Fibroblast of skin of right quadriceps (primary cell): ENCODE measurements at places on chromosomes 6 and 20.
A peak's percentile ranks its signal among the peaks of the same experiment; 100 is the strongest.

DNA sequence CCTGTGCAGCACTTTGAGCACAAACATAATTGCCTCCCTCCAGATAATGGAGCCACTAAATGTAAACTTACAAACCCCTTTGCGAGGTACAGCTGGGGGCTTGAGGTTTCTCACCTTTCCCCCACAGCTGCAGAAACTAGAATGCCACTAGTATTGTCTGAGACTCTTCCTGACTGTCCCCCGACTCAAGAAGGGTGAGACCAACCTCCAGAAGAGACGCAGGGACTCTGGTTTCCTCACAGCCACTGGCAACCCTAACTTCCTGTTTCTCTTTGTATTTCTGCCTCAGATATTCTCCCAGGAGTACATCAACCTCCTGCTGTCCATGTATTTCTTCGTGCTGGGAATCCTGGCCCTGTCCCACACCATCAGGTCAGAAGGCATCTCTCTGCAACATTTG is 23.6 kb downstream of the HM13 start:
- no peak for DNase-seq

GRCh38 chr20:24045621-24046318 is 57.2 kb upstream of the GGTLC1 start:
- no peak for DNase-seq

DNA sequence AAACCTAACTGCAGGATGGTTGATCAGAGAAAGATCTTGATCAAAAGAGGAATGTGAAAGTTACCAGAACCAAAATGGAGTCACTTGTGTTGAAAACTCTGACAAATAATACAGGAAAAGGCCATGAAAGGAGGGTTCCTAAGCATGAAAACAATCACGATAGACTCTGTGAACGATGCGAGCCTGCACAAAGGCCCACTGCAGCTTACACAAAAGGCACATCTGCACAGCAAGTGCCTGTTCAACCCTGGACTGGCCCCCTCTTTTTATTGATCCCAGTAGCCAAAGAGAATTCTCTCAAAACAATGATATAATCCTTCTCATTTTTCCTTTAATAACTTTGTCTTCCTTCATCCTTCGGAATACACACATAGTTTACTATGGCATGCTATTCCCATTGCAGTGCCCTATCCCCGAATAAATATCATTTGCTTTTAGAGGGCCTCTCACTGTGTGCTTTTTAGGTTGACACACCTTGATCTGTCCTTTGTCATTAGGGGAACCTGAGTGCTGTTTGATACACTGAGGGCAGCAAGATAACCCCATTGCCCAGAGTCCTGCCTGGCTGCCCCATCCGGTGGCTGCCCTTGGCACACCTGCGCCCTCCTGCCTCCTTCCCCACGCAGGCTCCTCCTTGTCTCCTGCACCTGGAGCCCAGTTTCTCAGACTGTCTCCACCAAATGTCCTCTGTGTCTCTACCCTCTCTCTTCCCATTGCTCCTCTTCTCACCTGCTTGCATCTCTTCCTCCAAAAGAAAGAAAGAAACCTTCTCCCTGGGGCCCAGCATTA is 98.3 kb upstream of the FRMD1 start:
- no peak for DNase-seq

- no peak for DNase-seq
Observed at GRCh38 chr6:30683183-30683979, 3.1 kb downstream of the PPP1R18 start.

- DNase-seq = no peak
Observed at GRCh38 chr20:19658137-19658536, 99.9 kb upstream of the RIN2 start.

DNA sequence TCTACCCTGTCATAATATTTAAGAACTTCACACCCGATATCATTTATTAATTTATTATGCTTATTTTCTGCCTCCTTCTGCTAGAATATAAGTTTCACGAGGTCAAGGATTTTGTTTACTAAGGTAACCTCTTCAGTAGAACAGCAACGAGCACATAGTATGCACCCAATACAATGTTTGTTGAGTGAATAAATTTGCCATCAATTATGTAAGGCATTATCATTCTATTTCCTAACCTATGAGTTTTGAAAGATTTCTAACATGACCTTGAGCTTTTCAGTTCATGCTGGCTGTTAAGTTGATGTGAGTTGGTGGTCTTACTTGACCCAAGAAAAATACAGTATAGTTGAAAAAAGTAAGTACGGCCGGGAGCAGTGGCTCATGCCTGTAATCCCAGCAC is 125.9 kb upstream of the LOC128125822 start:
- no peak for DNase-seq

DNA sequence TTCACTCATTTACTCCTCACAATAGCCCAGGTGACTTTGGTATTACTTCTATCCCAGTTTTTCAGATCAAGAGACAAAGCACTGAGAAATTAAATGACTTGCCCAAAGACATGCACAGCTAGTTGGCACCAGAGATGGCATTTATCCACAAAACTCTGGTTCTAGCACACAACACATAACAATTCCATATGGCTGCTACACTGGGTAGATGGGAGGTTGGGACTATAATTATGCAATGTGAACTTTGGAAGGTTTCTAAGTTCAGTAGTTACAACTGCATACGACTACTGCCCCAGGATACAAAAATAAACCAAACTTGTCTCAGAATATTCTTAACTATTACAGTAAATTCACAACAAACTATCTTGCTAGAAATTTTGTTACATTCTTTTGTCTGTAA is 54.2 kb upstream of the MLIP start:
- DNase-seq = no peak

DNA sequence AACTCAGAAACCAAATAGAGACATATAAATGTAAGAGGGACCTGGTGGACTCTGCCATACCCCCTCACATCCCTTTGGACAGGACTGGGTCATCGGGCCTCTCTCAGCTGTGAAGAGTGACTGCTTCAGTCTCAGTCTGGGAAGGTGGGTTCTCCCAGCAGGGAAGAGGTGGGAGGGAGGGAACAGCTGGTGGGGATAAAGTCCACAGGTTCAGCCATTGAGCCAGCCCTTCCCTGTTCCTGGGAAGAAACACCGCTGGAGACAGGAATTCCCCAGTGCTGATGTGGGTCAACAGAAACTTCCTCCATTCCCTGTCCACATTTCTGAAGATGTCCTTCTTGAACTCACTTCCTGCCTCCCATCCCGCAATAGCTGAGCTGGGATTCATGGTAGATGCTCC is 209.2 kb upstream of the PMEPA1 start:
- DNase-seq = no peak

GRCh38 chr20:2729251-2729713 is 36.7 kb downstream of the EBF4 start:
- peak; percentile 22 for DNase-seq

DNA sequence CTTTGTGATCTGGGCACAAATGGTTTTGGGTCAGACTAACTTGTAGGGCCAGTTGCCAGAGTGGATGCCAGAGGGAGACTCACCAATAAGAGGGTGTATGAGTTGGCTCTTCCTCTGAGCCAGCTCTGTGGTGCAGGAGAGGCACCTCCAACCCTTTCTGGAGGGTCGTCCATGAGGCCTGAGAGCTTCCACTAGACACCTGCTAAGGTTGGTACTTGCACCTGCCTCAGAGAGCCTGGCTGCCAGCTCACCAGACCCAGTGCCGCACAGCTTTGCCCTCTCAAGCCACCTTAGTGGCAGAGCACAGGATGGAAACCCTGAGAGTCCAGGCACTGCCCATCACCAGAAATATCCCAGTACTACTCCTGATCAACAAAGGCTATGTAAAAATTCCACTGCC is 504.3 kb downstream of the EYS start:
- no peak for DNase-seq

GRCh38 chr6:40906759-40907158 is 132.3 kb downstream of the UNC5CL start:
- DNase-seq = peak; percentile 11

DNA sequence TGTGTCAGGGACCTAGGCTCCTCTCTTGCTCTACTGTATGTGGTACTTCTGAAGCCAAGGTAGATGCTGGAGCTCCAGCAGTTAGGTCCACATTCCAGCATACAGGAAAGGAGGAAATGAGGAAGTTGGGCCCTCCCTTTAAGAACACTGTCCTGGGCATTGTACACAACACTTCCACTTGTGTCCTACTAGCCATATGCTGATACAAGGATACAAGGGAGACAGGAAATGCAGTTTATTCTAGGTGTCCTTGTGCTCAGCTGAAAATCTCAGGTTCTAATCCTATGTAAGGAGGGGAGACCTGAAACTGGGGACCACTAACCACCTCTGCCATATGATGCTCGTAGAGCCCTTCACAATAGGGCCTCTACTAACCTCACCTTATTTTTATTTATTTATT is 4.2 kb downstream of the TRIB3 start:
- no peak for DNase-seq

DNA sequence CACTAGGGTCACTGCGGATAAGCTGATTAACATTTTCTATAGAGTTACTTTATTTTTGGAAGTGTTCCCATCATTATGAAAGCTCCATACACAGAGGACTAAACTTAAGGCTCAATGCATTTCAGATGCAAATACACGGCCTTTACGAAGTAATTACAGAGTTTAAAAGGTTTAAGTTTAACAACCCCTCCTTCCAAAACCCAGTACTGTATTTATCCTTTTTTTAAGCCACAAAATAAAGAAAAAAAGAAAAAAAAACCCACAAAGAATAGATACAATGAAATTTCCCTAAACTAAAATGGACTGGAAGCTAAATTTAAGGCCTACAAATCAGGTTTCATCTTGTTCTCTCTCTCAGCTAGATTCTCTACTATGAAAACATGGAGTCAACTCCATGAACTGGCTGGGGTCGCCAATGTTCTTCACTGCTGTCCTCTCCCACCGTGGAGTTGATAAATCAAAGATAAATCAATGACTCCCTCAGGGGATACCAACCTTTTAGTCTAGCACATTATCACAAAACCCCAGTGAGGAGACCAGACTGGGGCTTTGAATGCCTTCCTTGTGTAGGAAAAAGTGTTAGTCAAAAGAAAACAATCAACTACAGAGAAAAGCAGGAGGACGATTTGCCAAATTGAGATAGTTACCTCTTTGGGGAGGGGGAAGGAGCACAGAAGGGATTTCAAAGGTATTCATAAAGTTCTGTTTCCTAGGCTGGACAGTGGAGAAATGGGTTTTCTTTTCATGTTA is 52.5 kb downstream of the TNFRSF21 start:
- no peak for DNase-seq

GRCh38 chr20:46964618-46965455 is 70.2 kb downstream of the EYA2 start:
- no peak for DNase-seq

DNA sequence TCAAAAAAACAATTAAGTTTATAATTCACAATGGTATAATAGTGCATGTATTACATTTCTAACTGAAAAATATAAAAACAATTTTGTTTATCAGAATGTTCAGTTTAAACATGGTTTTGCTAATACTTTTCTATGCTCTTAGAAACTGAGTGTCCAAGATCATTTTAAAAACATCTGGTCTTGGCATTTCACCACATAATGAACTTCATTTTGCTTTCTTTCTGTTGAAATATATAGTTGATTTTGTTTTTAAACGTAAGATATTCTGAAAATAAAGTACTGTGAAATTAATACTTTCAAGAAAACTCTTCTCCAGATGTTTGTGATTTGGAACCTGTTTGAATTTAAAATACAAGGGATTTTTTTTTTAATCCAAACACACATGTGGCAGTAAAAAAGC is 264.4 kb downstream of the COL12A1 start:
- DNase-seq = no peak

DNA sequence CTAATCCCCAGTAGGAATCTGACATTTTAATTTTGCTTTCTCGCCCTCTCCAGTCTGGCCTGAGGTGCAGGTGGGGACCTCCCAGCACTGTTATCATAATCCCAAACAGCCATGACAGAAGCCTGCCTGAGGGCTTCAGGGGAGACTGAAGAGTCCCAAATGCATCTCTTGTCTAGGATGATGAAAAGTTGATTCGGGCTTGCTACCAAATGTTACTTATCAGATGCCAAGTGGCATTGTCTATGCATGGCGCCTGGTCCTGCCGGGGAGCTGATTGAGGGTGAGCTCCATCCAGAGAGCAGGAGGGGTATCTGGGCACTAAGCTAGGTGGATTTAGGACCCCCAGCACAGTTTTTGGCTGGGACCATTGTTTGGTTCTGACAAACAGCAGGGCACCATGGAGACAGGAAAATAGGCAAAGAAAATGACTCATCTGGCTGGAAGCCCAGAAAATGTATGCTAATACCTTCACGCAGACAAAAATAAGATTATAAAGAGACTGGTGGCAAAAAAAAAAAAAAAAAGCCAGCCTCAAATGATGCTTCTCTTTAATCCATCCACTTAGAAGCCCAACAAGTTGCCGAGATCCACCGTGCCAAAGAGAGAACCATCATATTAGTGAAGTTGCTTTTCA is 513.7 kb upstream of the SULF2 start:
- DNase-seq = peak; percentile 97

DNA sequence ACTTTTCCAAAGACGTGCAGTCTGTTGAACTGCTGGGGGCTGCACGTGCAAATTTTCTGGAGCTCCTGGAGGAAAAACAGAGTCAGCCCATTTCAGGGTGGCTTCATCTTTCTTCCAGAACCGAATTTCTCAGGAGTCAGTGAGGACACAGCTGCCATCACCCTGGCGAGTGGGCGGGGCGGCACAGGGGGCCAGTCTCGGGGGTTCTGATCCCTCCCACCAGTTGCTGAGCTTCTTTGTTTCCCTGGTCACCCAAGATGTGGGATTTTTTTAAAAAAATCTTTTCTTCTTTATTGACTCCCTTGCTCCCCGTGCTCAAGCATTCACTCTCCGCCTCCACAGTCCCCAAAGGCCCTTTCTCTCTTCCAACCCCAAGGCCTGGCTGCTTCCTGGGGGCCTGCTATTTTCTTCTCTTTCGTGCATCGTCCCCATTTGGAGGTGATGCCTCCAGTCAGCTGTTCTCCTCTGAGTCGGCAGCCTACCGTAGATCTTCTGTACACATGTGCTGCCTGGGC is 8.9 kb downstream of the C6orf118 start:
- no peak for DNase-seq
